ENCODE measurements at places on chromosomes 16 and 17. TPM values are rescaled to one million over a fixed set of nuclear protein-coding genes. Genes with fewer than 3 reads are reported as not detected.

The COL1A1 gene
- 6,718 TPM for total RNA-seq

- no peak for DNase-seq
Measured at GRCh38 chr16:50613281-50613963, 65.2 kb downstream of the NKD1 start.

- DNase-seq: peak; percentile 85
Measured at GRCh38 chr16:49659356-49659755, 196.6 kb downstream of the ZNF423 start.

DNA sequence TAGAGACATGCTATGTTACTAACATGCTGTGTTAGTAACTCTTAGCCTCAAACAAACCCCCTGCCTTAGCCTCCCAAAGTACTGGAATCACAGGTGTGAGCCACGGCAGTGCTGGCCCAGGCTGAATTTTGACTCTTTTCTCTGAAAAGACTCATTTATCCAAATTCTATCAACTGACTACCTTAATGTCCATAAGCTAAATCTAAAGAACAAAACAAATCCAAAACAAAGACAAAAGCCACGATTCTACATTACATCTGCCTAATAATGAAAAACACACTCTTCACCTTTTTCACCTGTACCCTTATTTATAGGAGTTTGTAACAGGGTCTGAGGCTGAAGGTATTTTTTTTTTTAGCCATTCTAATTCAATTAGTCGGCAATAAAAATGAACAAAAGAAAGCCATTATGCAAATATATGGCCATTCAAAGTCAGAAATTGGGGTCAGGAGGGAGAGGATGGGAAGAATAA lies 432.5 kb downstream of the RBFOX1 start:
- DNase-seq: no peak

DNA sequence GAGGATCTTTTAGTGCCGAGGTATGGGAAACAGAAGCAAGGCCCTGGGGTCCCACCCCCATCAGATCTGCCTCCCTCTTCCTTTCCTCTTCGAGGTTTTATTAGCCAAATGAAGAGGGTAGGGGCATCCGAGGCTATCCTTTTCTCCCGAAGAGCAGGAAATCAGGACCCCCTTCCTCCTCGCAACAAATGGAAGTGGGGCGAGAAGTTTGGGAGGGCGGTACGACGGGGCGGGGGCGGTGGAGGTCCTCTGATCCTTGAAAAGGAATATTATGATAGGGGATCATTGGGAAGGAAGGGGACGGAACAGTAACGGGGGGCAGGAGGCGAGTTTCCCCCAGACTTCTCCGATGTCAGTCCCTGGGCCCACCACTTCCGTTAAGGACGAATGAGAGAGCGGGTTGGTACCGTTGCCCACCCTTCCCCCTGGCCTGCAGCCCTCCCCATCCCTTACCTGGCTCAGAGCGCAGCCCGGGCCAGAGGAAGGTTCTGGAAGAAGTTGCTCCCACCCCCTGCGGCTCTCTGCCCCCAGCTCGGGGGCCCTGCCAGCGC lies 309 bp downstream of the FOXJ1 start:
- no peak for DNase-seq

- no peak for DNase-seq
Measured at GRCh38 chr16:73021866-73022495, 25.9 kb downstream of the ZFHX3 start.

The STH gene
- total RNA-seq: not detected

The DNAI2 gene
- total RNA-seq: not detected

GRCh38 chr17:44004077-44004760 lies at the start of gene NAGS:
Gene NAGS, plus strand, starts transcription at chr17:44004622. Its CDS starts 42 bp downstream, at chr17:44004664.
- peak; percentile 78 for DNase-seq

- DNase-seq: peak; percentile 26
Measured at GRCh38 chr17:78490673-78491072, 86.5 kb downstream of the DNAH17 start.

GRCh38 chr16:55154262-55154661 lies 169.7 kb upstream of the IRX6 start:
- no peak for DNase-seq

DNA sequence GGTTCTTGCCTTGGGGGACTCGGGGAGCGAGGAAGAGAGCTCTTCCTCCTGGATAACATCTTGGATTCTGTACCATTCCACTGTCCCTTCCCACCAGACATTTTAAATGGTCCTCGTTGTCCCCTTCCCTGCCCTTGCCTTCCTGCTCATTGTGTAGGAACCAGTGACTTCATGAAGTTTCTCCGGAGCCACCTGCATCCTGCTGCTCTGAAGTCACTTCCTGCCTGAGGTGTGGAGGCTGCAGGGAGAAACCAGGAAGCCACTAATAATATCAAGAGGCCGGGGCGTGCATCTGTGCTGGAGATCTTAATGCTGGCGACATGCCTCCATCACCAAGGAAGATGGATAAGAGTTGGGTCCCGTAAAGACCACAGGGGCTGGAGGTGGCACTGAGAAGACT lies 6.2 kb upstream of the SLC16A13 start:
- no peak for DNase-seq

GRCh38 chr16:79949417-79949816 lies 348.9 kb upstream of the MAF start:
- no peak for DNase-seq

All from osteoblast (primary cell).